ENCODE measurements at places on chromosomes 4 and X.

DNA sequence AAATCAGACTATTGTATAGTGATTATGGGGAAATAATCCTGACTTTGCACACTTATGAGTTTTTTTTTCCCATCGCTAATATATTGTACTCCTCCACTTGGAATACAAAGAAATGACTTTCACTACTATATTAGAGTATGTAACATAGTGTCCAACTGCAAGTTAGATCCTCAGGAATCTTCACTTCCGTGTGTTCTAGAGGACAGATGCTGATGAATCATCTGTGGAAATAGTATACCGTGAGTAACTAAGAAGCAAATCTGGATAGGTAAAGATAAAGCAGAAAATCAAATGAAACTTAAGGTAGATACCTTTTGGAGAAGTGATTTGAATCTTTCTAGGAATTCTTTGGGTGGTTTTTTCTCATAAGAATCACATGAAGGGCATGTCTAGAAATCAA lies 8.3 kb downstream of the IL21 start:
- no peak for DNase-seq

DNA sequence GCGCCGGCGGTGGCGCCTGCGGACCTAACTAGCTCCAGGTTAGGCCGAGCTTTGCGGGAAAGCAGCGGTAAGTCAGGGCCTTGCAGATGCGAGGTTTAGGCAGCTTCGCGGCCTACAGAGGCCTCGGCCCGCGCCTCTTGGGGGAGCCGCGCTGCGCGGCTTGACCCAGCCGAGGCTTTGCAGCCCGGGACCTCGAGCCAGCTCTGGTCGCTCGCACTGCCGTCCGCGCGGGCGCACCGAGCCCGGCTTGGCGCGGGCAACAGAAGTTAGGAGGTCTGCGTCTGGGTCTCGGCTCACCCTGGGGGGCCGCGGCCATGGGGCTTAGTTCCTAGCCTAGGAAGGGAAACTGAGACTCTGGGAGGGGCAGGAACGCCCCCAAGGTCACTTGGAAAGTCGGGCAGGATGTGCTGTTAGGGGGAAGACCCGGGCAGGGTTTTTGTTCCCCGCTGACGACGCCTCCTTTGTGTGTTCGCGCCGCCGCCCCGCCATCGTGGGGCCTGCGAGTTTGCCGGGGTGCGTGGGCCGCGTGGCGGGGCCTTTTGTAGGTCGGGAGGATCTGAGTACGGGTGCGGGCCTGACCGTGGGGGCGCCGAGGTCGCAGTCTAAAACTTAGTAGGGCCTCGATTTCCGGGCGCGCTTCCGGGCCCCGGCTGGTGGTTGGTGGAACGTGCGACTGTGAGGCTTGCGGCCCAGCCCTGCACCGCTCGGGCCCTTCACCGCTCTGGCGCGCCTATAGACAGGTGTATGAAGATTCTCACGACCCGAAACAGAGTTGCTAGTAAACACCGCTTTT lies 482 bp downstream of the RNF4 start:
- DNase-seq = peak; percentile 13

DNA sequence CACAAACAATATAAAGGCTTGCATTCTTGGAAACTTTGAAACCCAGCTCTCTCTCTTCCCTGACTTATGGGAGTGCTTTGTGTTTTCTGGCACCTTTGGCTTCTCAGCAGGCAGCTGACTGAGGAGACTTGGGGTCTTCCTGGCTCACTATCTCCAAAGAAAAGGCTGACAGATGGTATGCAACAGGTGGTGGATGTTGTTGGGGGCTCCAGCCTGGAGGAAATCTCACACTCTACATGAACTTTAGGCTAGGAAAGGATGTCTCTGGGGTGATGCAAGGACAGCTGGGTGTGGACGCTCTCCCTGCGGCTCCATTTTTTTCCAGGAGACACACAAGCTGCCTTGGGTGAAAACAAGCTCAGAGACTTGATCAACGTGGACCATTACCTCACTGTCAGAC lies 67.4 kb downstream of the DNAAF6 start:
- no peak for DNase-seq

DNA sequence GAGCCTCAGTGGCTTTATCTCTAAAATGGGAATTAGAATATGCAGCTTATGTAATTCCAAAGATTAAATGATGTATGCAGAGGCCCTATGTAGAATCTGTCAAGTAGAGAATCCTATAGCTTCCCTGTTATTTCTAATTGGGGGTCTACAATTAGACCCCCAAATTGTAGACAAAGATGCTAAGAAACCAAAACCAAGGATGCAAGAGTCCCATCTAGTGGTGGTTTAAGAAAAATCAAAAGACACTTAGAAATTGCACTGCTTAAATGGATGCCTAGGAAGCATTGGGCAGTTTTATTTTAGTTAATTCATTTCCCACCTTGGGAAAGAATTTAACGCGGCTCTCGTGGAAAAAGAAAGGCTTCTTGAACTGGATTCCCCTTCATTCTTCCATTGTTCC lies 115.2 kb downstream of the GABRA2 start:
- no peak for DNase-seq

All from esophagus squamous epithelium (tissue), 5 donors.